Hepatocyte (in vitro differentiated cells): ENCODE measurements at places on chromosomes 3 and 15. TPM values are rescaled to one million over a fixed set of nuclear protein-coding genes. Genes with fewer than 3 reads are reported as not detected.

CFAP44 gene
- 7.9 and 14.2 TPM in 2 replicates for total RNA-seq

P2RY14 gene
- total RNA-seq = 0.24 TPM in 1 of 2 replicates, not detected in the other

- no peak for DNase-seq
Measured at GRCh38 chr15:73952913-73953750, 26.9 kb downstream of the LOXL1 start.

DNA sequence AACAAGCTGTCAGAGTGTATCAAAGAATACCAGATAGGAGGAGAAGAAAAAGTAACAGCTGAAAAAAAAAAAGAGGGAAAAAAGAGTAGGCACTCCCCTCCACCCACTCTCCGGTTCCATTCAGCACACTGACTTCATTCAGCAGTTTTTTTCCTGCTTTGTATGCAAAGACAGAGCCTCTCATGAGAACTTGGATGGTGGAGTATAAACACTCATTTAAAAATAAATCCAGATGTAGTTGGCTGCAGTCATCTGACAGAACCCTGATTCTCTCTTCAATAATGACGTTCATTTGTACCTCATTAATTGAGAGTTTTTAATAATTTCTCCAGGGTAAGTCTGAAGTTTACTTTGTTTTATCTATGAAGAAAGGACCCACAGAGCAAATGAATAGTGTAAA is 81.0 kb downstream of the TMEM108 start:
- DNase-seq = peak; percentile 10

DNA sequence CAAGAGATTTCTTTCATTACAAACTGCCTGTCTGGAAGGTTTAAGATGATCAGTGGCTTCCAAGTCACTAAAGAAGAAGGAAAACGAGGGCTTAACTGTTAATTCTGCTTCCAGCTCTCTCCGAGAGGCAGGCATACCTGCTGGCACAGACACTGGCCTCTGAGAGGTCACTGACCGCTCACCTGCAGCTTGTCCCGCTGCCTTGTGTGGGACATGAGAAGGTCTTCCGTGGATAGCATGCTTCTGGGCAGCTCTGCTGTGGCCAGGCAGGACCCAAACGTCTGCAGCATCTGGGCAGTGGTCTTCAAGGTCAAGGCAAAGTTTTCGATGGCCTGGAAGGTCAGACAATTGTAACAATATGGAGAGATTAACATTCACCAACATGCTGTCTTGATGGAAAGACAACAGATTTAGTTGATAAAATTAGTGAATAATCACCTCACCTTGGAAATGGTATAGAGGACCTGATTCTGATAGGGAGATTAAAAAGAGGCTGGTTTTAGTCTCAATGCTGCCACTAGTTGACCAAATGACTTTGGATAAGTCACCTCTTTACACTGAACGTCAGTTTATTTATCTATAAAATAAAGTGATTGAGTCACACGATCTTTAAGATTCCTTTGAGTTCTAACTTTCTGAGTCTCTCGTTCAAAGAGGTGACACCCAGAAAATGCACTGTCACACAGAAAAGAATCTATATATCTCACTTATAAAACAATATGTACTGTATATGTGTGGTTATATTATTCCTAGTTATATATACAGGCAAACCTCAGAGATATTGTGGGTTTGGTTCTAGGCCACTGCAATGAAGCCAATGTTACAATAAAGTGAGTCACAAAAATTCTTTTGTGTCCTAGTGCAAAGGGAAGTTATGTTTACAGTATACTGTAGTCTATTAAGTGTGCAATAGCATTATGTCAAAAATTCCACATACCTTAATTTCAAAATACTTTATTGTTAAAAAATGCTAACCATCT is 65.1 kb downstream of the B3GNT5 start:
- no peak for DNase-seq

DNA sequence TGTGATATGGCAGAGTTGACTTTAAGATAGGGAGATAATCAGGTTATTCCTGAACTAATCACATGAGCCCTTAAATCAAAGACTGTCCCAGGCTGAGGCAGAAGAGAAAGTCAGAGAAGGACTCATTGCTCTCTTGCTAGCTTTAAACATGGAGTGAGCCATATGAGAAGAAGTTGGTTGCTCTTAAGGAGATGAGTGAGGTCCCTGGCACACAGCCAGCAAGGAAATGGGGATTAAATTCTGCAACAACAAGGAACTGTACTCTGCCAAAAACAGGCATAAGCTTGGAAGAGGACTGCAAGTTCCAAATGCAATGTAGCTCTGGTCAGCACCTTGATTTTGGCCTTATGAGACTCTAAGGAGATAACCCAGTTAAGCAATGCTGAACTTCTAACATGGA is 457.0 kb downstream of the PLOD2 start:
- peak; percentile 19 for DNase-seq

- no peak for DNase-seq
Measured at GRCh38 chr3:144840866-144841265, 869.2 kb downstream of the DIPK2A start.

- DNase-seq = no peak
Measured at GRCh38 chr3:109728861-109729494, 391.6 kb upstream of the DPPA4 start.
